Stimulated activated CD4-positive, alpha-beta T cell treated with anti-CD3 and anti-CD28 coated beads, TNF-alpha, amount 100 ng/mL, for 24 hours (primary cell): ENCODE measurements at places on chromosomes 7 and 10.

DNA sequence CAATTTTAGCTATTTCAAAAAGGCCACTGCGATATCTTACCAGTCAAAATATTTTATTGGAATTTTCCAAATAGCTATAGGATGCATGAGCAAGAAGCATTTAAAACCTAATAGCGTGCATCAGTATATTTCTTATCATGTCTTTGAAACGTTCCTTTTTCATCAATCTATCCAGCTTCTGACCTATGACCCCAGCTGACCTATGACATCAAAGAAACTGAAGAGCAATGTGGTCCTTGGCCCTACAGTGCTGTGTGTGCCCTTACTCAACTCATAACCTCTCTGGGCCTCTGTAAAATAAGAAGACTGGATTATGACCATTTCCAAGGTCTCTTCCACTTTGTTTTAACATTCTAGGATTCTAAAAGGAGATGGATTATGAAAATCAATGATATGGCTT lies 118.2 kb downstream of the ZNF22 start:
- DNase-seq: no peak

GRCh38 chr7:54397836-54398612 lies 144.2 kb upstream of the VSTM2A start:
- DNase-seq: no peak

GRCh38 chr7:100132126-100132525 lies 5.4 kb downstream of the MBLAC1 start:
- DNase-seq: no peak

DNA sequence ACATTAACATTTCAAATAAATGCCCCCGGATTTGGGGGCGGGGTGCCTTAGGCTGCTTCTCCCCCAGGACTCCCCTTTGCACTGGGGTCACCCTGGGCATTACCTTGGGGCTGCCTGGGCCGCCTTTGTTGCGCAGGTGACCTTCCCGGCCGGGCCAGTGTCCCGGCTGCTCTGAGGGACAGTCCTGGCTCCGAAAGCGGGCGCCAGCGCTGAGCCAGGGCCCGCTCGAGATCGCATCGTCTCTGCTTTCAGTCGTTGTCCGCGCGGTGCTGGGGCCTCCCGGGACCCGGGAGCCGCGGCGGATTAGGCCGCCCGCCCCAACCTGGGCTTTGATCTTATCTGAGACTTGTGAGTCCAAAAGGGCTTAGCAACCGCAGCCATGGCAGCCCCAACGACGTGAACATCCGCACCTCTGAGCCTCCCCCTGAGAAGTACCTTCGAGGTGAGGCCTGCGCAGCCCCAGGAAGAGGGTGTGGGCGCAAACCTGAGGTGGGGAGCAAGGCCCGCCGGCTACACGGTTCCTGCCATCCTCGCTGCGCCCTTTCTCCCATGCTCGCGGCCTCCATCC lies 14.8 kb upstream of the WAPL start:
- no peak for DNase-seq

- no peak for DNase-seq
Observed at GRCh38 chr7:92634205-92634604, 44.0 kb upstream of the FAM133B start.

- DNase-seq: no peak
Observed at GRCh38 chr7:38686888-38687287, 55.7 kb upstream of the AMPH start.

DNA sequence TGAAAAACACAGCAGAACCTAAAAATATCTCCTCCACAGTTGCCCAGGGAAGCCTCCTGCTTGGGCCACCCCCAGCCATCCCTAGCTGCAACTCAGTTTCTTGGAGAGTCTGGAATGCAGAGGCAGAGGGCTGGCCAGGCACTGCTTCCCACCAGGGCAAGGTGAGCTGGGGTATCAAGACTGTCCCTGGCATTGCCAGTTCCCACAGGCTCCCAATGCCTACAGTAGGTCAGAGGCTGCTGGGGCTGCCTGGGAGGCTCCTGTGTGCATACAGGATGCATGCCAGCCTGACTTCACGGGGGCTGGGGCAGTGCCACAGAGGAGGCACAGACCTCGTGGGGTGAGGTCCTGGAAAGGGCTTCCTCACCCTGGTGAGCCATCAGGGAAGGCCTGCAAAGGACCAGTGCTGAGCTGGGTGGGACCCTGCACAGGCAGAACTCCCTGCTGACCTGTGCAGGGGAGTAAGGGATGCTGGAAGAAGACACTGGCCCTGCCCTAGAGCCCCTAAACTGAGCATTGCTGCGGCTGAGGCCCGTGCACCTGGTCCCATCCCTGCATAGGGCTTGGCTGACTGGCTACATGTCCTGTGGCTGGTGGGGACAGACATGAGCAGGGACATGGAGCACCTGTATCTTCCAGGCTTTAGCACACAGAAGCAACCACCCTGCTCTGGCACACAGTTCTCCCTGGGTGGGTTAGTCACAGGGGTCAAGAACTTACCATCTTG lies 121.9 kb upstream of the RET start:
- no peak for DNase-seq

DNA sequence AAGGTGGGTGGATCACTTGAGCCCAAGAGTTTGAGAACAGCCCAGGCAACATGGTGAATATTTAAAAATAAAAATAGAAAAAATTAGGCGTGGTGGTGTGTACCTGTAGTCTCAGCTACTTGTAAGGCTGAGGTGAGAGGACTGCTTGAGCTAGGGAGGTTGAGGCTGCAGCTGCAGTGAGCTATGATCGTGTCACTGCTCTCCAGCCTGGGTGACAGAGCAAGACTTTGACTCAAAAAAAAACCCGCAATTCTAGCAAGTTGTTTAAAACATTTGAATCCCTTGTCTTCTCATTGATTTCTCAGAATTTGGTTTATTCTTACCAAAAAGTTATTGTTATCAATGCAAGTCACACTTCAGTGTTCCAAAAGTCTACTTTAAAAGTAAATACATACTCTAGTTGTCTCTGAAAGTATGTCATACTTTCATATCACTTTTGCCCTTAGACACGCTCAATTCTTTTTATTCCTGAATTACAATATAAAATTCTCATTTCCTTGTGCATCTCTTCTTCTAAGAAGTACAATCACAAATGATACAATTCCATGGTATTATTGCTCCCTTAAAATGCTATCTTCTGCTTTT lies 6.3 kb downstream of the EPC1 start:
- DNase-seq: no peak

DNA sequence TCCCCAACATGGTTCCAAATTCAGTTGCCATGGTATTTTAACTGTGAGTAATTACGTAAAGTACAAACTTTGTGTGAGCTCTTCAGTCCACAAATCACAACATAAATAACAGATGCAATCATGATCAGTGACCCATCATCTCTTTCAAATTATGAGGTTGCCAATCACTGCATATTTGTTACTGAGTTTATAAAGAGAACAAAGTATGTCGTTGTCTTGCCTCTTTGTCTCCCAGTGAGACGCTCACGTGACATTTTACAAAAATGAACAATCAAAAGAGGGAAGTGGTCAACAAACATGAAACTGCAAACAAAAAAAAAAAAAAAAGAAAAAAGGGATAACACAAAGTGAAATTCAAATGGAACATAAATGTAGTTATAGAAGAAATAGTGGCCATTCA lies 122.7 kb upstream of the PDSS1 start:
- no peak for DNase-seq

DNA sequence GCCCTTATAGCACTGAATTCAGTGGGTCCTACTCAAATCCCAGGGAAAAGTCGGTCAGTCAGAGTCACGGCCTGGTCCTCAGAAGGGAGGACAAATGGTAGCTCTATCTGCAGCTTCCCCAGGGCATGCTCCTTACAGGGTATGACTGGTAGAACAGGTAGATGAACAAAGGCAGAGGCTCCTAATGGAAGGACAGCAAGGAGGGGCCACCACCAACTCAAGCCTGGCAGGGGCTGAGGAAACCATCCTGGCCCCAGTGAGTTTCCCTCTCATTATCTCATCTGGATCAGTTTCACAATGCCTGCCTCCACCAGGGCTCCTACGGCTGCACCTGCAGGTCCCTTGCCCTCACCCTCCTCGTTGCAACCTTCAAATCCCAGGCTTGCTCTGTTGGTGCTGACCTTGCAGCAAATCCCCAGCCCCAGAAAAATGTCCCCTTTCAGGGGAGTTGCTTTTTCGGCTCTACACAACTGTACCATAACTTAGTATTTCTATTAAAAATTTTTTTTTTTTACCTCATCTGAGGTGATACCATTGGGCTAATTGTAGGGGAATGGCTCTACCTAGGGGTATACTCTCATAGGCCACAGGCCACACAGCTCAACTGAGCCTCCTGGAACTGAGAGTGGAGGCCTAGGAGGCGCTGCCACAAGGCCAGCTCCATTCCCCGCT lies 2.4 kb upstream of the MYO1G start:
- no peak for DNase-seq

- no peak for DNase-seq
Observed at GRCh38 chr7:33769930-33770329, 135.4 kb upstream of the BMPER start.

GRCh38 chr7:26187380-26188205 lies 13.0 kb downstream of the HNRNPA2B1 start:
- DNase-seq: no peak

GRCh38 chr7:983616-984071 lies 663 bp downstream of the CYP2W1 start:
- DNase-seq: no peak

- DNase-seq: no peak
Observed at GRCh38 chr7:153413199-153413539, 639.0 kb upstream of the DPP6 start.

GRCh38 chr7:137328373-137329120 lies 15.0 kb downstream of the PTN start:
- DNase-seq: no peak

DNA sequence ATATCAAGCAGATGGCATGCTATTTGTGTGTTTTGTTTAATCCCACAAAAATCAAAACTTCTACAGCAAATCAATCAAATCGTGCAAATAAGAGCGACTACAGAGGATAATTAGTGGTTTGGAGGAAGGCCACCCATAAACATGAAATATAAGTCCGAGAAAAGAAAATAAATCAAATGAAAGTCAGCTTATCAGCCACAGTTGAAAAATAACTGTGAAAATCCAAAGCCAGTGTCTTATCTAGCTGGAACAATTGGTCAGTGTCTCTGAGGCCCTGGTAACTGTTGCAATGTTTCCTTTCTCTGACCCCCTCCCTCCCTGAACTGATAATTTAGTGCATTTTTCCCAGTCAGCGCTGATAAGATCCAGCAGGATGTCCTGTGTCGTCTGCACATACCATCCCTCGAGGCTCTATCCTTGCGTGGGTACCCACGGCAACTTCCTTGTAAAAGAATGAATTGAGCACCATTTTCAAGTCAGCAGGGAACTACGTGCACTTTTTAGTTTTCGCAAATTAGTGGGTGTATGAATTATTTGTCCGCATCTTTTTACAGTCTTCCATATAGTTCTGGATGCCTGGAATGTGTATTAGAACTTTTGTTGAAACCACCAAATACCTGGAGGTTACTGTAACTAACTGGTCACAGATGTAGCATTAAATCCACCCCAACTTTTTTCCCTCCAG lies 10.8 kb upstream of the JCAD start:
- DNase-seq: no peak

DNA sequence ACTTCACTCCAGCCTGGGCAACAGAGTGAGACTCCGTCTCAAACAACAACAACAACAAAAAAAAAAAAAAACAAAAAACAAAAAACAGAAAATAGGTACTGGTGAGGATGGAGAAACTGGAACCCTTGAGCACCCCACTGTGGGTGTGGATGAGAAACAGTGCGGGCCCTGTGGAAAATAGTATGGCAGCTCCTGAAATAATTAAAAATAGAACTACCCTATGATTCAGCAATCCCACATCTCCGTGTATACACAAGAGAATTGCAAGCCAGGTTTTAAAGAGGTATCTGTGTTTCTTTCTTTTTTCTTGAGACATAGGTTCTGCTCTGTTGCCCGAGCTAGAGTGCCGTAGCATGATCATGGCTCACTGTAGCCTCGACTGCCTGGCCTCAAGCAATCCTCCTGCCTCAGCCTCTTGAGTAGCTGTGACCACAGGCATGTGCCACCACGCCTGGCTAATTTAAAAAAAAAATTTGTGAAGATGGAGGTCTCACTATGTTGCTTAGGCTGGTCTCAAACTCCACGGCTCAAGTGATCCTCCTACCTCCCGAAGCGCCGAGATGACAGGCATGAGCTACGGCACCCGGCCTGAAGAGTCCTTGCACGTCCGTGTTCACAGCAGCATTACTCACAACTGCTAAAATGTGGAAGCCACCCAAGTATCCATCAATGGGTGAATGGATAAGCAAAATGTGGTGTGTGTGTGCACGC lies 39.5 kb downstream of the EBF3 start:
- no peak for DNase-seq

- DNase-seq: no peak
Observed at GRCh38 chr7:55020466-55020871, 1.7 kb downstream of the EGFR start.

DNA sequence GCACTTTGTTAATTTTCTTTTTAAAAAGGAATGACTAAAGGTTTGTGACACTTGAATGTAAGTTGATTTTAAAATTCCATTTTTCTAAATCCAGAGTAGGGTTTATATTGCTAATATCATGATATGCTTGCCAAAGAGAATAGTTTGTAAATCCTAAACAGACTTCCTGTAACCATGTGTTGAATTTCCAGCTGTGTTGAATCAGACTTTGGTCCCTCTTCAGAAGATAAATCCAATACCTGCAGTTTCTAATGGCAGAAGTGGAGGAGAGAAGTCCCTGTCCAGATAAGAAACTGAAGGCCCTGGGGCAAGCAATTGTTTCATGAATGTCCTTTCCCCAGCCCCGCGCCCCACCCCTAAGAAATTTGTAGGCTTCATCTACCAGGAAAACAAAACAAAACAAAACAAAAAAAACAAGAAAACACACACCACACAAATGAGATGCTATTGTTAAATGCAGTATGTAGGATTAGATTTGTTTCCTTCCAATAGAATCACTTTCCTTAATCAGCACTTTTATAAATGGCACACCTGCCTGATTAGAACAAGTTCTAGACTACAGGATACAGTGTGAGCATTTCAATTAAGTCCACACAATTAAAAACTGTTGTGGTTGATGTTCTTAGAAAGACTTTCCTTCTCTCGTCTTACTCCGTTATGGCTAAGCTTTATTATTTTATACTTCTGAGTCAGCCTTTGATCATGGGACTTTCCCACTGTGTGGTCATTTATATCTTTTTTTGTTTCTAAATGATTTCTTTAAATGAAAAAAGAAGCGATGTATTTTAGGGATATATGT lies 122.8 kb downstream of the KAT6B start:
- DNase-seq: no peak

DNA sequence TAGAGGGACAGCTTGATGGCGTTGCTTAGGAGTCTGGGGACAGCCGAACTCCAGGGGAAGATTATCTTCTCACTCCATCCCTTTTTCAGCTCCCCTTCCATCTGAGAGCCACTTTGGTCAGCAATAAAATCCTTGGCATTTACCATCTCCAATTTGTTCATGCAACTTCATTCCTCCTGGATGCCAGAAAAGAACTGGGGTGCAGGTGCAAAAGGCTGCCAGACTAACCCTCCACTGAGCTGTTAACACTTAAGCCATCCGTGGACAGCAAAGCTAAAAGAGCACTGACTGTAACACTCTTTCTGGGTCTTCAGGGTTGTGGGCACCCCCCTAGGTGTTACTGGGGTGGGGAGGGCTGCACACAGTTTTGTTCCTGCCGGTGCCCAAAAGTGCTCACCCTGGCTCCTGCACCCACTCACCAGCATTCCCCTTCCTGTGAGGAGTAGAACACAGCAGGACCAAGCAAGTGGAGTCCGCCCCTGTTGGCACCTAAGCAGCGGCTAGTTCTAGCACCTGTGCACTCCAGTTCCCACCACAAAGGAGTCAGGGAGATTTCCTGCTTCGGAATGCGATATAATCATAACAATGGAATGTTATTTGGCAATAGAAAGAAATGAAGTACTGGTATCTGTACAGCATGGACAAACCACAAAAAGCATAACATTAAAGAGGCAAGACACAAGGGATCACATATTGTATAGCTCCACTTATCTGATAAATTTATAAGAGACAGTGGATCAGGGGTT lies 95.1 kb downstream of the NPY start:
- DNase-seq: no peak
